ENCODE measurements at places on chromosomes 2 and 18.

- no peak for DNase-seq
Observed at GRCh38 chr2:102735416-102736109, 26.3 kb upstream of the TMEM182 start.

DNA sequence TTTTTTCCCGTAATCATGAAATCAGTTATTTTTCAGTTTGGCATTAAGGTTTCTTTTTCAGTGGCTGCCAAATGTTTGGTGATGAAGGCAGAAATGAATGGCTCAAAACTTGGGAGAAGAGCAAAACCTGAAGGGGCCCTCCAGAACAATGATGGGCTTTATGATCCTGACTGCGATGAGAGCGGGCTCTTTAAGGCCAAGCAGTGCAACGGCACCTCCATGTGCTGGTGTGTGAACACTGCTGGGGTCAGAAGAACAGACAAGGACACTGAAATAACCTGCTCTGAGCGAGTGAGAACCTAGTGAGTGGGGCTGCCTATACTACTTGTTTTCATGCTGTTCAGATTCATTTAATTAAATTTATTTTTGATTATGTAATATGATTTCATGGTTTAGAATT lies 29.2 kb upstream of the MSH2 start:
- peak; percentile 42 for DNase-seq

DNA sequence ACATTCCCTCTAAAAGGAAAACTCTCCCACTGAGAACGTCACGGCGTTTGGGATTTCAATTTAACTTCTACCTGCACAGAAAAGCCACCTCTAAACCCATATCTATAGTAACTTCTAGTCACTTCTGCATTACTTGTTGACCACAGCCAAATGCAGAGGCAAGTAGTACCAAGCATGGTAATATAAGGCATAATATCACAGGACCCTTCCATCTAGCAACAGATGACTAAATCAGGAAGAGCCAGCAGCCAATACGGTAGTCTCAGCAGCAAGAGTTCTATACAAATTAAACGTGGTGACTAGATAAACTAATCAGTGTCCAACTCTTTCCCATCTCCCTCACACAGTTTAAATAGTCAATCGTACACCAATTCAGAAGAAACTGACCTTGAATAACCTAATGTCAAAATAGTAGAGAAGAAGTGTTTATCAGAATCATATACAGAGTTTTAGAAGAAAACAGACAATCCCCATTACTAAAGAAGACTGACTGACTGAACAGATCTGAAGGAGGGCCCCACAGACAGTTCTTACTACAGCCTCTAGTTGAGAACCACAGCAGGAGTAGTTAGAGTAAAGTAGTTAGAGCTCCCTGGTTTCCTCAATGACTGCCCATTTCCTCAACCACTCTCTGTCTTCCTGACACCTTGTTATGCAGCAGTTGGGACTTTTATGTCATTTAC lies 30.0 kb downstream of the MEMO1 start:
- DNase-seq: peak; percentile 30

DNA sequence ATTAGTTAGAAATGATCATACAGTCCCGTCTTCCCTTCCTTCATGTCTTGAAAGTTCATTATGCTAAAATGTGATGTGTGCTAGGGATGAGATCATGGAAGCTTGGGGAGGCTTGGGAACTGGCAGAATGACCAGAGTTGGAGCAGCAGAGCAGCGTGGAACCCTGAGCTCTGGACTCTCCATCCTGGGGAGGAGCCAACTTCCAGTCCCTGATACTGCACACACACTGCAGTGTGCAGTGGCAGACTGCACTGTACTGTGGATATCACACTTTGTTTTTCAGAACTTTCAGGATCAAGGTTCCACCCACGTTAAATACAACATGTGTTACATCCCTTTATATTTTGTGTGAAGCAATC lies 27.3 kb upstream of the GREB1 start:
- no peak for DNase-seq

- DNase-seq: no peak
Observed at GRCh38 chr2:38771632-38772031, 6.4 kb upstream of the GEMIN6 start.

DNA sequence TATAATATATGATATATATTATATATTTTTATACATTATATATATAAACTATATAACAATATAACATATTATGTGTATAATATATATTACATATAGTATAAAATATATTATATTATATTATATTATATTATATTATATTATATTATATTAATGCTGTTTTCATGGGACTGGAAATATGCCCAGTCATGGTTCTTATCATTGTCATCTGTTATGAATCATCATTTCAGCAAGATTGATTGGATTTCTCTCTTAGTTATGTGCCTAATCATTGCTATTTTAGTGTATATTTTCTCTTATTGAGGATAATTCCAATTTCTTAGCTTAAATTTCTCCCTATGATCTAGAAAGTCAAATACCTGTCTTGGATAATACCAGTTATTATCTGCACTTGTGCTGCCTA lies 617.8 kb downstream of the TRIB2 start:
- DNase-seq: no peak

DNA sequence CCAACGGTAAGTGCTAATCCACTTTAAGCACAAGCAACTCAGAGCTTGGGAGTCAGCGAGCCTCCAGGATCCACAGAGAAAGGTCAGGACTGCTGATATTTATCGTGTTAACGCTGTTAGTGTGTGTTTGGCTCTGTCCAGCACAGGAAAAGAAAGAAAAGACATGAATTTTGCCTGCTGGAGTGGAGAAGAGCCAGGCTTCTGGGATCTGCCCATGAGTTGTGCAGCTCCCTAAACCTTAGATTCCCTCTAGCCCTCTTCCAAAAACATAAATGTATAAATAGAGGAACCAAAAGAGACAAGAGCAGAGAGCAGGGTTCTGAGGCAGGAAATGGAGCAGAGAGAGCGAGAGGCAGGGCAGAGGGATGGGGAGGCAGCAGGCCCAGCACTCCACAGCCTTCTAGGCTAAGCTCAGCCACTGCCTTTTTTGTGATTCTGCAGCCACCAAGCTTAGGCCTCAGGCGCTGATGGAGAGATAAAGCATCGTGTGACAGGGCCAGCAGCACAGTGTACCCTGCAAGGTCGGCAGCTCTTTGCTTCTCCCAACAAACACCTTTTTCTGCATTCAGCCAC lies 14.5 kb upstream of the MAT2A start:
- peak; percentile 48 for DNase-seq

- no peak for DNase-seq
Observed at GRCh38 chr2:219269362-219270054, 9.7 kb upstream of the DNAJB2 start.

DNA sequence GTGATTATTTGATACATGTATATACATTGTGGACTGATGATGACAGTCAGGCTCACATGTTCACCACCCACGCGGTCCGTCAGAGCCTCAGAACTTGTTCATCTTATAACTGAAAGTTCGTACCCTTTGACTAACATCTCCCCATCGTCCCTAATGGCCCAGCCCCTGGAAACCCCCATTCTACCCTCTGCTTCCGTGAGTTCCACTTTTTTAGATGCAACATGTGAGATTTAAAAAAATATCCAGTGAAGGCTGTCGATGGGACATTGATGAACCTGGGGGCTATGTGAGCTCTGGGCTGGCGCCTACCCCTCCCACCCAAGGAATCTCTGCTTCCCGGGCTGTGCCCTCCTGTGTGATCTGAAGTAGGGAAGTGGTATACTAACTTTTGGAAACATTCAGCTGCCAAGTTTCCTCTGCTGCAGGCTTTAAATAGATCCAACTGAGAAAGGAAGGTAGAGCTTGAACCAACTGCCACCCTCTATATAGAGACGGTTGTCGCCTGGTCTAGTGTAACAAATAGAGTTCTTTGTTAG lies 163.8 kb downstream of the FAM210A start:
- DNase-seq: no peak

- DNase-seq: no peak
Observed at GRCh38 chr2:235663875-235664274, 170.0 kb downstream of the AGAP1 start.

DNA sequence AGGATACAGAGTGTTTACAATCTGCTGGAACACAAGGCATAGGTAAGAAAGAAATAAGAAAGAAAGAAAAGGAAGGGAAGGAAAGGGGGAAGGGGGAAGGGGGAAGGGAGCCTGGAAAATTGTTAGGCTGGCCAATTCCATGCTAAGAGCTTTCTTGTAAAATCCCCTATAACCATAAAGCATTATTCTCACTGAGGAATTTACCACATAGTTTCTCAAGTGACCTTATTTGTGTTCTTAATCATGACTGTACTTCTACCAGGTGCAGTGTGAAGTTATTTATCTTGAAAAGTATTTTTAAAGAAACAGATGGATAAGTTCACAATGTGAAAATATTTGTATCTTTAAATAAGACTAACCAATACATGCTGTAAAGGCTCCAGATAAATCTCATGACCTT lies 39.2 kb upstream of the KIDINS220 start:
- no peak for DNase-seq

DNA sequence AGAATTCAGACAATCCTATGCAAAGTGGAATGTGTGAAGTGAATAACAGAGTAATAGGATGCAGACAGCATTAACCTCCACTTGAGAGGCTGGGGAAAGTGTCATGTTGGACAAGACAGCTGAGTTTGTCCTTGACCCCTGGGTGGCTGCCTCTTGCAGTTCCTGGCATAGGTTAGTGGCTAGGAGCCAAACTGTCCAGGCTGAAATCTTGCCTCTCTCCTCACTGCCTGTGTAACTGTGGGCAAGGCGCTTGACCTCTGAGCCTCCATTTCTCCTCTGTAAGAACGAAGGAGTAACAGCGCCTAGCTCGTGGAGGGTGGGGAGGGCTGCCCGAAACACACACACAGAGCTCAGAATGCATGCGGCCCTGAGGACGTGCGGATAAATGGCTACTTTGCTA lies 34.8 kb upstream of the LDLRAD4 start:
- no peak for DNase-seq

DNA sequence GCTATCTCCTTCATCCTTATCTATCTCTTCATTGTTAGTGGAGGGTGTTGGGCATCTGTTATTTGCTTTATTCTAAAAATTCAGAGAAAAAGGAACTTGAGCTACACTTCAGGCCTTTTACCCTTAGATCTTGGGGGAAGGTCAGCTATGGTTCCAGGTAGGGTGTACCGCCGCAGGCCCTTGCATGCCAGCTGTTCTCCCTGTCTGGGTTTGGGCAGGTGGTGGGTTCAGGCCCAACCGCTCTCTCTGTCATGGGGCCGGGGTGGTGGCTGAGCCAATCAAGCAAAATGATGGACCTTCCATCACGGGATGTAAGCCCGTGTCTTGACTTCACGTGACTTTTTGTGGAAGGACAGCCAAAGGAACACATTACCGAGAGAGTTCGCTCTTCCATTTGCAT lies 231.1 kb downstream of the LDLRAD4 start:
- DNase-seq: no peak

- DNase-seq: no peak
Observed at GRCh38 chr2:75287624-75288316, 88.5 kb upstream of the TACR1 start.

- DNase-seq: peak; percentile 21
Observed at GRCh38 chr2:179595284-179595683, 266.1 kb downstream of the ZNF385B start.

DNA sequence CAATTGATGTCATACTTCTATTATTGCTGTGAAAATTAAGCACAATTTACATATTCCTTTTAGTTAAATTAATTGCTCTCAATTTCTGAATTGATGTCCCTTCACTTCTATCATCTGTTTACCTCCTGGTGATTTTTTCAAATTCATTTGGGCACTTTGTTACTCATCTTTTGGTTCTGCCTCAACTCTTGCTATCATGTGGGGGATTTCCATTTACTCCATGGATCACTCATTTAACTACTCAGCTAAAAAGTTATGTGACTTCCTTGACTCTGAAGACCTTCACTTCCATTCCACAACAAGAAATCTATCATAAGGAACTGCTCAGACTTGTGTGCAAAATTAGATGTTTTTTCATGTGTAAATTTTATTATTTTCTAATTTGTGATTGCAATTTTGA lies 126.2 kb downstream of the EHBP1 start:
- DNase-seq: no peak

GRCh38 chr2:230325316-230326243 lies 1.4 kb upstream of the SP140L start:
- no peak for DNase-seq

GRCh38 chr2:202178346-202178958 lies 59.9 kb downstream of the SUMO1 start:
- DNase-seq: peak; percentile 61

DNA sequence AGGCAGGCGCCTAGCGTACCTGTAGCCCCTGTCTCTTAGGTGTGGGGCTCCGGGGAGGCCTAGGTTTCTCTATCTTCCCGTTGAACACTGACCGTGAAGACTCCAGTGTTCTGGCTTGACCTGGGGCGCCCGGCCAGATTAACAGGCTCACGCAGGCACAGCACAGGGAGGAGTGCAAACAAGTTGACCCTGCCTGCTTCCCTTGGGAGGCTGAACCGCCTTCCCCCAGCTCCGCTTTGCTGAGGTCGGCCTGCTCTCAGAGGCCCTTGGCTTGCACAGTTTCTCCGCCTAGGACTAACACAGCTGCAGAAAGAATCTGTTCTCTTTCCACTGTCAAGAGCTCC lies 567 bp downstream of the PCYOX1 start:
- DNase-seq: peak; percentile 22

- no peak for DNase-seq
Observed at GRCh38 chr2:69902213-69902922, 8.6 kb downstream of the SNRNP27 start.

GRCh38 chr18:8260827-8261226 lies 348.4 kb upstream of the RAB12 start:
- DNase-seq: no peak

DNA sequence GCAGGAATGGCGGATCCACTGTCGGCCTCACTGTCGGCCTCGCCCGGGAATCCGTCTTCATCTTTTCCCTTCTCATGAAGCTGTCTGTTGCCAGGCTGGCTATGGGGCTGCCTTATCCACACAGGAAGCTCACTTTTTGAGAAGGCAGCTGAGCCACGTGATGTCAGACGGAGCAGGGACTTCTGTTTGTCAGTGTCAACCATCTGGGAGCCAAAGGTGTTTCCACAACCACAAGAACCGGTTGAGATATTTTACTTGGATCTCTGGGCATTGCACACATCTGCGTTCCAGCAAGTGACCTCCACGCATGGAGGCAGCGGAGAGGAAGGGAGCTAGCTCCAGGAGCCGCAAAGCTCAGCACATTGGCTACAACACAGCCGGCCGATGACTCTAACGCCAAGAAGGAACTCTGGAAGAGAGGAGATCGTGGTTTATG lies 27.4 kb upstream of the TAF1B start:
- no peak for DNase-seq

- no peak for DNase-seq
Observed at GRCh38 chr2:125710561-125710960, 945.4 kb upstream of the GYPC start.

DNA sequence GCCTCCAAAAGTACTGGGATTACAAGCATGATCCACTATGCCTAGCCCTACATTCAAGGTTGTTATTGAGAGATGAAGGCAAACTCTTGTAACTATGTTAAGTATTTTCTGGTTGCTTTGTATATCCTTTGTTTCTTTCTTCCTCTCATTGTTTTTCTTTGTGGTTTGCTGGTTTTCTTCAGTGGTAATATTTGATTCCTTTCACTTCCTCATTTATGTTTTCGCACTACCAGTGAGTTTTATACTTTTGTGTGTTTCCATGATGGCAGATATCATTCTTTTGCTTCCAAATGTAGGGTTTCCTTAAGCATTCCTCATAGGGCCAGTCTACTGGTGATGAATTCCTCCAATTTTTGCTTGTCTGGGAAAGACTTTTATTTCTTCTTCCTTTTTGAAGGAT lies 90.2 kb downstream of the NCK2 start:
- no peak for DNase-seq

- DNase-seq: no peak
Observed at GRCh38 chr2:38066421-38067115, 9.4 kb downstream of the CYP1B1 start.

Measured in HEK293T (cell line).